ENCODE measurements at places on chromosomes 3 and 15.

- no peak for DNase-seq
Measured at GRCh38 chr15:85380812-85381642, 624 bp downstream of the AKAP13 start.

DNA sequence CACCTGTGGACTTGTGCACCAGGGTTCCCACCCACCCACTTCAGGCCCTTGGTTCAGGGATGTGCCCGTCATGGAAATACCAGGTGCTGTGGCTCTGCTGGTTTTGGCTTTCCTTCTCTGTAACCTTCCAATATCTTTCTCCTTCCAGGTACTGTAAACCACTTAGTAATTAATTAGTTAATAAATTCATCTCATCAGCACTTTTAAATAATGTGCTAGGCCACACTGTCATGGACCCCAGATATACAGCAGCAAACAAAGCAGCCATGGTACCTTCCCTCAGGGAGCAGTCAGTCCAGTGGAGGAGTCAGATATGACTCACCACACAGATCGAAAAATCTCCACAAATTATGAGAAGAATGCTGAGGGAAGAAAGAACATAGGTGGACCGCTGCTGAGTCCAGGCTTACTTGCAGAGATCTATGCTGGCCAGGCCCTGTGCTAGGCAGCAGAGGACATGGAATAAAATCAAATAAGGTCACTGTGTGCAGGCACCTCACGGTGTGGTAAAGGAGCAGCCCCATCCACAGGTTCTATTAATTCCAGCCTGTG is 6.8 kb upstream of the GATA2 start:
- peak; percentile 50 for DNase-seq

- DNase-seq = no peak
Measured at GRCh38 chr3:55812394-55813013, 325.4 kb upstream of the WNT5A start.

DNA sequence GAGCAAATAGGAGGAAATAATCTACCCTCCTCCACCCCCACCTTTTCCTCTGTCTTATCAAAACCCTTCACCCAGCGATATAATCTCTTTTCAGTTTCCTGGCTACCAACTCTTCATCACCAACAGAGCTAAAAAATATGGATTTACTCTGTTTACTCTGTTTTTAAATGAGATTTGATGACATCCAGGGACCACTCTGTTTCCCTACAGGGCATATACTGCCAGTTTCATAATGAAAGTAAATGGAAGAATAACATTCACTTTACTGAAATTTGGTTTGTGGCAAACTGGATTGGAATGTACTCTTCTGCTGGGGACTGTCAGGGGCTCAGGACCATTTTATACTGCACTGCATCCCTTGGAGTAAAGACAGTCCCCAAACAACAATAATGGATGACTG is 80.1 kb upstream of the PTX3 start:
- no peak for DNase-seq

GRCh38 chr3:41331041-41331440 is 131.7 kb downstream of the CTNNB1 start:
- no peak for DNase-seq

DNA sequence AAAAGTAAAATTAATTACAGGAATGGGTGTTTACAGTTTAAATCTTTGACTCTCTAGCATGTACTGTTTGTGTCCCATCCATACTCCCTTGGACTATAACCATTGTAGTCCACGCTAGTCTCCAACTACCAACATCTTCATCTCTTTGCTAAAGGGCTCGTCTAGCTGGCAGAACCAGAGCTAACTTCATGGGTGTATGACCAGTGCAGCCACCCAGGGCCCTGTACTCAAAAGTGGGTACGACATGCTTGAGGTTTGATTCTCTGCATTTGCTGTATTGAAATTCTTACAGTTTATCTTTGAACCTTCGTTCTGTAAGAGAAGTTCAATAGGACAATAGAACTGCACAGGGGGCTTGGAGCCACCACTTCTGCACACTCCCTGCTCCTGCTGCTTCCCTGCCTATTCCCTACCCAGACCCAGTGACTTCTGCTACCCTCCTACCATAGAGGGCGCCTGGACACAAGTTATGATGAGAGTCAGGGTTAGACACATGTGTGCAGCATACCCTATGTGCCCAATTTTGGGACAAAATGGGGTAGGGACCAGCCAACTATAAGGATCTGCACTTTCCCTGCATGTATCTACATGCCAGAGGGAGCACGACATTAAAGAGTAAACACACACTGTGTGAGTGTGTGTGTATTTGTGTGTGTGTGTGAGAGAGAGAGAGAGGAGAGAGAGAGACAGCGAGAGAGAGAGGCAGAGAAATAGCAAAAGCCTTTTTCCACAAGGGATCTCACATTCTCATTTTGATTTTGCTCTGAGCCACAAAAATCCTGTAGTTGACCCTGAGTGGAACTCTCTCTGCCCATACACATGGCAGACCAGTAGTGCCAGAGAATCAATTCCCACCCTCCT is 59.0 kb upstream of the NECTIN3 start:
- DNase-seq = no peak

Data from fibroblast of upper back skin (primary cell).